Muscle of leg (tissue), 16 donors: ENCODE measurements at places on chromosomes 5 and 9. TPM values are rescaled to one million over a fixed set of nuclear protein-coding genes. Genes with fewer than 3 reads are reported as not detected.

GGTA1 gene
- total RNA-seq = 9.9 TPM

CSF1R gene
- total RNA-seq = 9.2 TPM

NIPAL4 gene
- 0.13 TPM for total RNA-seq

NPR2 gene
- total RNA-seq = 16.8 TPM

PPIC gene
- total RNA-seq = 24.3 TPM

PCDHA11 gene
- total RNA-seq = 0.09 TPM

DPH7 gene
- total RNA-seq = 27.4 TPM

BSPRY gene
- total RNA-seq = 0.22 TPM

CAMK2A gene
- total RNA-seq = 48.8 TPM

SPINK13 gene
- not detected for total RNA-seq

GPR151 gene
- not detected for total RNA-seq

MRPS2 gene
- 15.6 TPM for total RNA-seq

TMEFF1 gene
- total RNA-seq = 2.7 TPM

C9orf153 gene
- 0.49 TPM for total RNA-seq

ANKRD31 gene
- total RNA-seq = 0.27 TPM
